Activated CD4-positive, alpha-beta T cell treated with anti-CD3 and anti-CD28 coated beads, Interleukin-2, Interleukin-6, amounts not matched to agents 100 ng/mL and 50 ng/mL, durations not matched to agents 16 hours and 8 hours (primary cell): ENCODE measurements at places on chromosomes 5 and 9.

DNA sequence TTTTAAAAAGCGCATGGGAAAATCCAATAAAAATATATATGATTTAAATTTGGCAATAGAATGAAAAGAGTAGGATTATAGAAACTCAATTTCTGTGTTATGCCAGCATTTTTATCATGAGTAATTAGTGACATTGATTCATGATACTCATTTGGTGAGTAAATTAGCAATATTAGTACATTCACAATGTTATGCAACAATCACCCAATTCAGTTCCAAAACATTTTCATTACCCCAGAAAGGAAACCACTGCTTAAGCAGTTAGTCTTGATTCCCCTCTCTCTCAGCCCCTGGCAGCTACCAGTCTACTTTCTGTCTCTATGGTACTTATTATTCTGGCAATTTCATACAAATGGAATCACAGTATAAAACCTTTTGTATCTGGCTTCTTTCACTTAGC, 27.0 kb downstream of the OSMR start:
- DNase-seq, result no peak

DNA sequence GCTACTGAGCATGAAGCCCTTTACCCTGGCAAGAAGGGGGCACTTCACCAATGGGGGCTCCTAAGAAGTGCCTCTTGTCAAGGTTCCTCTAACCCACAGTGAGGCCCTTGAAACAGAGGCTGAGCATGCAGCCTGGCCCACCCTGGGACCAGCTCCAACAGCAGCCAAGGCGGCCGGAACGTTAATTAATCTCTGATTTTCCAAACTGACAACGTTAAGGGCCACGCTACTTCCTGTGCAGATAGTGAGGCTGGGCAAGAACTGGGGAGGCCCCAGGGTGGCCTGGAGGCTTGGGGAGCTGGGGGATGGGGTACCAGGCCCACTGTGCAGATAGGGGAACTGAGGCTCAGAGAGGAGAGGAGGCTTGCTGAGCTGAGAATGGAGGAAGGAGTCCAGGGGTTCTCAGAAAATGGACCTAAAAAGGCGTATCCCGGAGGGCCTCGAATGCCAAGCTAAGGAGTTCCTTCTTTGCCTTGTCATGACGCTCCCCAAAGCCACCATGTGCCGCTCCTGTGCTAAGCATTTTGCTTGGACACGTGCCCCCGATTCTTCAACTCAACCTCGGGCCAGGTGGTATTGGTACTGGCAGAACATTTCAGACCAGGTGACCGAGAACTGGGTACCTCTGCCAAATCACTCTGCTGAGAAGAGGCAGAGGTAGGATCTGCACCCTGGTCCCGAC, 72.0 kb upstream of the STXBP1 start:
- DNase-seq, result no peak

GRCh38 chr9:82130331-82131042, 141.9 kb downstream of the SPATA31D1 start:
- DNase-seq, result no peak

GRCh38 chr5:113804943-113805342, 291.4 kb downstream of the YTHDC2 start:
- no peak for DNase-seq

- DNase-seq, result no peak
These were observed 50.5 kb upstream of the OLFM1 start for GRCh38 chr9:135036861-135037465.
